Kidney epithelial cell (primary cell): ENCODE measurements at places on chromosomes 3 and 15.

DNA sequence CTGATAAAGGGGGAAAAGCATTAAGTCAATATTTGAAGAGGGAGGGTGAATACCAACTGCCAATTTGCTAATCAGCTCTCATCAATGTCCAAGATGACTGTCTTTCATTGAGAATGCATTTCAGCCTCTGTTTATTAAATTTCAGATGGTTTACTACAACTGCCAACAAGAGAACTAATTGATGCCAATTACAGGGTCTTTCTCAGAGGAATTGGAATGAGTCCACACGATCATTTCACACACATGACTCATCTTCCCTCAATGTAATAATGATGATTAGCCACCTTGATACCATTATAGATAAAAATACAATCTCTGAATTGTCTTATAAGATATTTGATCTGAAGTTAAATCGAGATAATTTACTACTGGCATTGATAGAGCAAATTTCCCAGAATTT is 1274.4 kb downstream of the ROBO2 start:
- no peak for DNase-seq

DNA sequence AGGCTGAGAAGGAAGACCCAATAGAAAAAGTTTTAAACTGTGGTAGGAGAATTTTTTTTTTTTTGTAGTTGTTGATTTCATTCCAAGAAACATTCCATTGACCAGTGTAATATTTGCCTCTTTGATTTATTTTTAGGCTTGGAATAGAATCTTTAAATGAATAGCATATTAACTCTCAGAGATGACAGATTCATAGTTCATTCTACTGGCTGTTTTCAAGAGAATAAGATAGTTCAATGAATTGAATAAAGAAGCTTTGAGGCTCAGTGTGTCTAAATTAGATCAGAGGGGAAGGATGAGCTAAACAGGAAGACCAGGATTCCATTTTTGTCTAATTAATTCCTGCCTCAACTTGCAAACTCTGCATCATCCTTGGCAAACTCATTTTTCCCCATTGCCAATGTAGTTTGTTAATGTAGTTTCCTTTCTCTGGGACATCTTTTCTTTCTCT is 98.4 kb downstream of the NAALADL2 start:
- no peak for DNase-seq

DNA sequence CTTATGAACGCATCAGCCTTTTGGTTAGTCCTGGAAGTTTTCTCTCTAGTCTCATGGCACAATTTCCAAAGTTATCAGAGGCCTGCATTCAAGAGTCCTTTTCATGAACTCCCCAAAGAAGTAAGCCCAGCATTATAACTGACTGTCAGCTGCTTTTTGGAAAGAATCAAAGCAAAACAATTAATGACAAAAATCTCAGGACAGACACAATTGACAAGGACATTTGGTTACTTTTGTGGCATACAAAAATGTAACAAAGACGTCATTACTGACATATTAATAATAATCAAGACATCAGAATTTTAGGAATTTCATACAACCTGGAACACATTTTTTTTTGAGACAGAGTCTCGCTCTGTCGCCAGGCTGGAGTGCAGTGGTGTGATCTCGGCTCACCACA is 21.2 kb downstream of the KATNBL1 start:
- DNase-seq, result no peak

GRCh38 chr15:77657634-77658238 is 25.0 kb upstream of the LINGO1 start:
- DNase-seq, result no peak

GRCh38 chr15:49024840-49025239 is 21.4 kb downstream of the SECISBP2L start:
- DNase-seq, result no peak

GRCh38 chr3:48696601-48697000 is 10.9 kb upstream of the NCKIPSD start:
- DNase-seq, result no peak

DNA sequence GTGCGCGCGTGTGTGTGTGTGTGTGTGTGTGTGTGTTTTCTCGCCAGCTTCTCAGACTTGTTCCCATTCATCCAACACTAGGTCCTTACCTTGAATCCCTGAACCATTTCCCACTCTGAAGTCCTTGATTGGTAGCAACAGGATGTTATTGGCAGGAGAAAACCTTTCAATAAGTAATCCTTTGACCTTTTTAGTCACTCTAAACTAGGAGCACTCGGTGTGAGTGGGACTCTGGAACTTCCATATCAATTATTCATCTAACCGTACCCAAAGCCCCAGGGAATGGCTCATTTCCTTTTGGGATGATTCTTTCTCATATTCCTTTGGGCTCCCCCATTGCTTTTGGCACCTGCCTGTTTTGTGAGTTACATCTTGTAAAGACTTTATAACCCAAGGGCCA is 140.2 kb upstream of the SPRED1 start:
- DNase-seq, result no peak

DNA sequence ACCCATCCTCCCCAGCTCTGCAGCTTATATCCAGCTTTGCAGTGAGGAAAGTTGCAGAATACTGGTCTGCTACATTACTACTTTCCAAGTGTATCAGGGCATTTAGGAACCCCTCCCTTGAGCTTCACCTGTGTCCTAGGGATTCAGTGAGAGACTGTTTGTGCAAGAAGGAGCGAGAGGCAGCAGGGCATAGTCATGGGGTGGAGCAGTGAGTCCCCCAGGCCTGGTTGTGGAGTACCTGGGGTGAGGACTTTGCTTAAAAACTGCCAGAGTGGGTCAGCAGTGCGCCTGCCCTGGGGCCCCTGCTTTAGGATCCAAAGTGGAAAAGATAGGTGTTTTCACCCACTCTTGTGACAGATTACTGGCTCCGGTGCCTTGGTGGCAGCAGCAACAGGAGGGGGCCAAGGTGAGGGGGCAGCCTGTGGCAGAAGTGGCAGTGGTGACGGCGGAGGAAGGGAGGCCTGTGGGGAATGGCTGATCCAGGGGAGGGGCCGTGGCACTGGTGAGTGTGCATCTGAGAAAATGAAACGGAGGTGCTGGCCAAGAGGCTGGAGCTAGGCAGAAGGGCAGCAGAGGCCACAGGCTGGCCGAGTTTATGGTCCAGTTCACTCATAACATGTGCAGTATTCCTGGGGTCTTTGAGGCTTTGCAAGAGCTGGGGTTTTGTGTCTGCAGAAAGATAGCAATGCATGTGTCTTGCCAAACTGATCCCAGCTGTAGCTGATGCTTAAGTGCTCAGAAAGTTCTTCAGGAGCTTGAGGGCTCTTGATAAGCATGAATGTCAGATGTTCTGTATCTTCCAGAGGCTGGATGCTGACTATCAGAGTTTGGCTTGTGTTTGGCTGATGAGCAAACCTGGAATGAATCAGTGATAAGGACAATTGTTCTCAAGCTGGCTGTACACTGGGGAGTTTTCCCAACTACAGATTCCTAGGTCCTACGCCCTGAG is 43.4 kb downstream of the GOLGA6A start:
- no peak for DNase-seq

DNA sequence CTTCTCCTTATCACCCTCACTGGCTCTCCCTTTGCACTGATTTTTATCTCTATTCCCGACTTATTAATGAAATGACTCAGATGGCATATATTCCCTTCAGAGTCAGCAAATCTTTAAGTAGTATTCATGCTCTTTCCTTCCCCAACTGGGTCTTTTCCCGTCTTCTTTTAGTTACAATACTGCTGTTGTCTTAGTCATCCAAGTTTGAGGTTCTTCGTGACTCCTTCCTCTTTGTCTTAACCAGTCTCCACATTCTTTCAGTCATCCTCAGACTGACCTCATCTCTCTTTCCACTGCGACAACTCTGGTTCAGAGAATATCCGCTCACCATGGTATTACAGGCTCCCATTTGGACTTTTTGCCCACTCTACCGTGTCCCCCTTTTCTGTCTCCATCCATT is 12.4 kb downstream of the WDR5B start:
- DNase-seq, result no peak

GRCh38 chr3:146895026-146895749 is 290.0 kb upstream of the PLSCR5 start:
- DNase-seq, result no peak

GRCh38 chr3:172918165-172918564 is 167.6 kb downstream of the ECT2 start:
- DNase-seq, result no peak

- DNase-seq, result no peak
Observed at GRCh38 chr3:82636177-82636576, 874.7 kb upstream of the GBE1 start.

DNA sequence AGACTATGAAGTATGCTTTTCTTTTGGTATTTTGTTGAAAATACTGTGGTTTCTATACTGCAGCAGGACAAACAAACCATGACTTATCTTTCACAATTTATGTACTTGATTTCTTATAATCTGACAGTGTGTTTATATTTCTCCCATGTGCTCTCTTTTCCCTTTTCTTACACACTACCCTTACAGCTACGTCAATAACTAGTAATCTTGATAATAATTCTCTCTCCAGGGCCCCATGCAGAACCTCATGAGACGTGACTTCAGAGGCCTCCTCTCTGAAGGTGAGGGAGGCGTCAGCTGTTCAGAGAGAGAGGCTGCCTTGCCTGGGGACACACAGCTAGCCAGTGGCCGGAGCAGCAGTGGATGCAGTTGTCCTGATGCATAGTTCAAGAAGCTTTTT is 35.9 kb downstream of the KY start:
- no peak for DNase-seq
